ENCODE measurements at places on chromosomes 4 and X.
A peak's percentile ranks its signal among the peaks of the same experiment; 100 is the strongest.

GRCh38 chrX:154517101-154517781 lies 1.2 kb upstream of the FAM3A start:
- peak; percentile 49 for DNase-seq

GRCh38 chr4:106746451-106746850 lies 289.7 kb downstream of the DKK2 start:
- no peak for DNase-seq

DNA sequence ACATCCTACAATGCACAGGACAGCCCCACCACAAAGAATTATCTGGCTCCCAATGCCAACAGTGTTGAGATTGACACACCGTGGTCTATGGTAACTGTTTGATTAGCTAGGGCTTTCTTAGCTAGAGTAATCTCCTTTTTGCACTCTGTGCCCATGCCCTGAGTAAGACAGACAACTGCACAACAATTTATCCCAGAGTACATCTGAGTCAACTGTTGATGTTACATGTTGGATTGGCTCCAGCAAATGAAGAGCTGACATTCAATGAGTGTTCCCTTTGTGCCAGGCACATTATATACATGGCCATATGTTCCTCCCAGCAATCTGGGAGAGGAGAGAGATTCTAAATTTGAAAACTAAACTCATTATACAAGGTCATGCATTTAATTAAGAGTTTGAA lies 3.9 kb upstream of the FAM9C start:
- no peak for DNase-seq

GRCh38 chrX:68867458-68868112 lies 38.8 kb downstream of the EFNB1 start:
- no peak for DNase-seq

- no peak for DNase-seq
Measured at GRCh38 chr4:37634180-37634579, 52.0 kb downstream of the RELL1 start.

GRCh38 chr4:41418444-41418843 lies 119.5 kb upstream of the LIMCH1 start:
- DNase-seq, result no peak

DNA sequence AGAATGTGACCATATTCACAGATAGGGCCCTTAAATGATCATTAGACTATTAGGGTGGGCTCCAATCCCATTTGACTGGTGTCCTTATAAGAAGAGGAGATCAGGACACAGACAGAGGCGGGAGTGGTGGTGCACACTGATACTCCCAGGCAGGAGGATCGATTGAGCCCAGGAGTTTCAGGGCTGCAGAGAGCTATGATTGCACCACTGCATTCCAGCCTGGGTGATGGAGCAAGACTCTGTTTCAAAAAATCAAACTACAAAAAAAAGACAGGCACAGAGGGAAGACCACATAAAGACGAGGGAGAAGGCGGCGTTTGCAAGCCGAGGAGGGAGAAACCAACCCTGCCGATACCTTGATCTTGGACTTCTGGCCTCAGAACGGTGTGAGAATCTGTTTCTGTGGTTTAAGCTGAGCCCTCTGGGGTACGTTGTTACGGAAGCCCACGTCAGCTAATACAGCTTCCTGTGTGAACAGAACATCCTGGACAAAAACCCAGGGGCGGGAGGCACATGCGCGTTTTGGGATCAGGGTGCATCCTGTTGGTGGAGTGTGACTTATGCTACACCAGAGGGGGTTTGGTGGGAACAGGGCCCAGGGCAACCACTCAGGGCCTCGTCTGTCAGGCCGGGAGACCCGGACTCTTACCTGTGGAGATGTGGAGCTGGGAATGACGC lies 211.8 kb upstream of the PSAPL1 start:
- DNase-seq, result no peak

GRCh38 chr4:1243451-1244080 lies 5.4 kb downstream of the CTBP1 start:
- DNase-seq, result peak; percentile 42

DNA sequence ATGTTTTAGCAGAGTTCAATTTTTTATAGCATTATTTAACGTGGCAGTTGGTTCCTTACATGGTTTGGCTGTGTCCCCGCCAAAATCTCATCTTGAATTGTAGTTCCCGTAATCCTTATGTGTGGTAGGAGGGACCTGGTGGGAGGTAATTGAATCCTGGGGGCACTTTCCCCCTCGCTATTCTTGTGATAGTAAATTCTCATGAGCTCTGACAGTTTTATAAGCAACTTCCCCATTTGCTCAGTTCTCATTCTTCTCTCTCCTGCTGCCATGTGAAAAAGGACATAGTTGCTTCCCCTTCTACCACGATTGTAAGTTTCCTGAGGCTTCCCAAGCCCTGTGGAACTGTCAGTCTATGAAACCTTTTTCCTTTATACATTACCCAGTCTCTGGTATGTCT lies 329.5 kb downstream of the GRIA2 start:
- no peak for DNase-seq

- DNase-seq, result no peak
Measured at GRCh38 chr4:151052785-151053184, 37.7 kb upstream of the LRBA start.

DNA sequence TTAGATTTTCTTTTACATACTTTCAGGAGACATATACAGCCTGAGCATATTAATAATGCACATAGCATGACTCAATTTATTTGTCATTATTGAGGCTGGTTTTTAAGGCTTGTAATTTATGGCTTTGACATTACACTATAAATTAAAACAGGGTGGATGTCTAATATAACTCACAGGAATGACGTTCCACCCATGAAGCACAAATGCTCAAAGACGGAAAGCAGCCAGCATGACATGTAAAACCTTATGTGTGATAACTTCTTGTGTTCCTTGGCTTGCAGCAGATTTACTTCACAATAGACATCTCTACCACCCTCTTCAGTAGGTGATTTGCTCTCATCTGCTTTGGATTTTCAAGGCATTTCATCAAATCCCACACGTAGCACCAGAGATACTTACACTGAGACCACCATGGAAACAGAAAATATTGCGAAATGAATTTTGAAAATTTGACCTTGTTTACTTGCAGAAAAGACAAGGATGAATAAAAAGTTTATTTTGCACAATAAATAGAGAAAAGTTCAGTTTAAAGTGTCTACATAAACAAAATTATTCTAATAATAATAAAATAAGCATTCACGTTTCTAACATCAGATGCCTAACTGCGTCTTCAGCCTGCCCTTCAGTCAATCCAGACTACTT lies 64.7 kb upstream of the BTC start:
- no peak for DNase-seq

GRCh38 chr4:52750213-52750612 lies 1.0 kb downstream of the ERVMER34-1 start:
- DNase-seq, result no peak

GRCh38 chrX:47482065-47482511 lies 934 bp downstream of the ZNF41 start:
- no peak for DNase-seq

- no peak for DNase-seq
Measured at GRCh38 chr4:178086320-178086719, 644.1 kb upstream of the AGA start.

DNA sequence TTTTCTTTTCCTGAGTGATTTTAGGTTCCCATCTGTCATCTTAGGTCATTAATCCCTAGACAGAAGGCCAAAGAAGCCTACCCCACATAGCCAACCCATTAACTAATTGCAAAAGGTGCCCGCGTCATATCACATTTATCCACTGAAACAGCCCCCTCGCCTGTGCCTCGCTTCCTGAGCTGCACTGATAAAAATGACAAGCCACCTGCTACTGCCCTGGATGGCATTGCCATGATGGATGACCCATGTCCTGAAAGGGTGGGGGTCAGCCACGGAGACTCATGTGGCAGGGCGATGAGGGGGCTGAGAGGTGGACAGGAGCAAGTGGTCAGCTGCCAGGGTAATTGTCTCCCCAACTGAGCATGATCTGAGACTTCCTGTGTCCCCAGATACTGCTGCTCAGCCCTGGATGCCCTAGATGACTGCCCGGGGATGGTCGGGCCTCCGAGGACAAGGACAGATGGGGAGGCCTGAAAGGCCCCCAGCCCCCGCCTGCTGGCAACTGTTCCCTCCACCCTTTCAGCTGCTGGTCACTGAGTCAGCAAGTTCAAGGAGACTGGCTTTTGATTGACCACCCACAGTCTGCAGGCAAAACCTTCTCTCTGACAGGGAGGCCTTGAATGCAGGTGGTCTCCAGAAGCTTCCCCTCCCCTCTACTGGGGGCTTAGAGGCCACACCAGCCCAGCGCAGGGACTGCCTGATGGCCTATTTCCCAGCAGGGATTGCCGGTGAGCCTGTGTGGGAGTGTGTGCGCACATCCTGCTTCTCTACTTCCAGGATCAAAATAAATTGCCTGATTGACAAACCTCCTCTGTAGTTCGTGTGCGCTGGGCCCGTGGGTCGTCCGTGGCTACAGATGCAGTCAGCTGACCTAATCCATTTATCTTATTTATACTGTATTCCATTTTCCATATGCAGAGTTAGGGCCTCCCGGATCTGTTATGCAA lies 496.3 kb downstream of the BCOR start:
- no peak for DNase-seq

DNA sequence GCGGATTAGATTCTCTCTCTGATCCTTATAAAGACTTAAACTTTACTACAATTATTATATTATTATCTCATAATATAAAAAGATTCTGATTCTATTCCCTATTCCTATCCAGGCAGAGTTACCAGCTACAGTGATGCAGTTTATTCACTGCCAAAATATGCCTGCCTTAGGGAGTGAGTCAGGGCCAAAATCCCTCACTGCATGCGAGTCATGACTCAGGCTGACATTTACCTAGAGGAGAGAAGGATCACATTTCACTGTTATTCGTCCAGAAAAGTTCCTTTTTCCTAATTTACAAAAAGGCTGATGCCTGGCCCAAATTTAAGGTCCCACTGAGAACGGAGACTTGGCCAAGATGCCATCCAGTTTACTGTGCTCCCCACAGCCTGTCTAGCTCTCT lies 168.5 kb upstream of the LDB2 start:
- DNase-seq, result no peak

DNA sequence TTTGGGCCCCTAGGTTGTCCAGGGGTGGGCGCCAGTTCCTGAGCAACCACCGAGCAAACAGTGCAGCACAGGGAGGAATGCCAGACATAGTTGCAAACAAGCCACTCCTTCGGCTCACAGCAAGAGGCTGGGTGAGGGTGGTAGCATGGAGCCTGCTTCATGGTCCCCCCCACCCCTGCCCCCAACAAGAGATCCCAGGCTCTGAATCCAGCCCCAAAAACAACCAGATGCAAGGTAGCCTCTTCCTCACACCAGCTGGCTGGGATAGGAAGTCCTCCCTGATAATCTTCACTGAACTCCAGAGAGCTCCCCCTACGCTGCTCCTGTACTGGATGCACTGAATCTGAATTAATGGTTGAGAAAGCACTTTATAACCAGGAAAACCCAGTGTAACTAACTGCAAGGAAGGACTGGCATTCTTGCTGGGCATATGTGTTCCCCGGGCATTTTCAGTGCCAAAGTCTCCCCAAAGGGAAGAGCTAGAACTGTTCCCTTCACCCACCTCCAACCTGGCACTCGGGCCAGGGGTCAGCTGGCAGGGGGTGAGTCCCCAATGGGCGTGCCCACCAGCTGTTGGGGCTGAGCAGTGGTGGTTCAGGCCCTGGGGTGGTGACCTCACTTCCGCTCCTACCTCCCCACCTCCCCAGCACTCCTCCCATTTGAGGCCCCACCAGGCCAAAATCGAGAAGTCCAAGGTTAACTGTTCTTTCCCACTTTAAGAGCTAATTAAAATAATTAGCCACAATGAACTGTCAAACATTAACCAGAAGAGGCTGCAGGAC lies 1.5 kb downstream of the ELF4 start:
- no peak for DNase-seq

DNA sequence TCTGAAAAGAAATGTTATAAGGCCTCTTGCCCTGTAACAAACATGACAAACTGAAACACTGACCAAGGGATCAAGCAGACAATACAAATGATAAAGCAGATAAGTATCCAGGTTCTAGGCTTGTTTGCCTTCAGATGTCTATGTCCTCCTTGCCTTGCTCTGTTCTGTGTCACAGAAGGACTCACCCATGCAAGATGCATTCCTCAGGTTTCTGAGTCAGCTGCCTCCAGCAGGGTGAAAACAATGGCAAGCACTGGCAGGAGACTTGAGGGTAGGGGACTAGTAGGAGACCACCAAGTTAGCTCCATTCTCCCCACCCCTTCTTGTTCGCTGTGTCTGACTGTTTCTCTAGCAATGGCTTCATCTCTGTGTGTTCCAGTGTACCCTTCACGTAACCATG lies 76.6 kb upstream of the CXXC4 start:
- DNase-seq, result no peak

DNA sequence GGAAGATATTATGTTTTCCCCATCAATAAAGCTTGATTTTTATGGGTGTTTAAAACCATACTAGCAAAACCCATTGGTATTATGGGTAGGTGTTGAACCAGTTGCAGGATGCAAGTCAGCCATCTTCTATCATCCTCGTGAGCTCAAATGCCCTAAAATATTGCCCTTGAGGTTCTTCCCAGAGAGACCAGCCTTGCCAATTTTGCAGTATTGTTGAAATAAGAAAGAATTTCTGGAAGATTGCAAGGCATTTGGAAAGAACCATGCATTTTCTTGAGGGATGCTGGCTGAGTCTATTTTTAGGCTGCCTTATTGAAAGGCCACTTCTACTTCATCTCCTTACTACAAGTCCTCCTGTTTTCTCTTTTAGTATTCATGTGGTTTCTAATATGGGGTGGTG lies 60.9 kb upstream of the SOD3 start:
- no peak for DNase-seq
